ENCODE measurements at places on chromosomes 7 and 10. TPM values are rescaled to one million over a fixed set of nuclear protein-coding genes. Genes with fewer than 3 reads are reported as not detected.

GRCh38 chr10:99917963-99918825 lies 91.6 kb downstream of the DNMBP start:
- DNase-seq: peak; percentile 90

DNA sequence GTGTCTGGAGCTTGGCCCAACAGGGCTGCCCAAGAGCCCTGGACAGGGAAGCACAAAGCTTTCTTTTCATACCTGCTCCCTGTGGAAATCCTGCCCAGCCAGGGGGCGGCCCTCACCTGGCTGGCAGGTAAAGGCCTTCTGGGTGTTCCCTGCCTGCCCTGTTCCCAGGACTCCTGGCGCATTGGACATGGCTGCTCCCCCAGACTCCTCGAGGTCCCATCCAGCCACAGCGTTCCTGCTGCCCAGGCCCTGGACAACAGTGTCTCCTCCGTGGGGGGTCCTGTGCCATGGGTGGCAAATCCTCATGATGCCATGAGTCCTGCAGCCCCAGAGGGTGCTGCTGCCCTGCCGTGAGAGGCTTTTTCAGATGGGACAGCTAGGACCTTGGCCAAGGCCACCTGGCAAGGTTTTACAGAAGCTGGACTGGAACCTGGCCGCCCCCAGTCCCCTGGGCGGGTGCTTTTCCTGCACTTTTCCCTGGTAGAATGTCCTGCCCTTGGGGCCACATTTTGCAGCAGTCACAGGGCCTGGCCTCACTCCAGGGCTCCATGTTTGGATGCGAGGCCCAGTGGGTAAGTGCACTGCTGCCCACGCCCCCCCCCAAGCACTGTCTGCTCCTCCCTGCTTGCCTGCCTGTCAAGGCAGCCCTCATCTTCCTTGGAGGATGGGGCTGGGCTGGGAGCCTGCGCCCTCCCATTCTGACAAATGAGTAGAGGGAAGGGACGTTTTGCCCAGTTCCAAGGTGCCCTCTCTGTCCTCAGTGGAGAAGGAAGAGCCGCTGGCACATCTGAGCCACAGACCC lies 60.7 kb downstream of the LHPP start:
- no peak for DNase-seq

Gene PVRIG
- 1.6 TPM for polyA plus RNA-seq

GRCh38 chr10:73251683-73252444 lies 580 bp downstream of the MRPS16 start:
- DNase-seq: no peak

DNA sequence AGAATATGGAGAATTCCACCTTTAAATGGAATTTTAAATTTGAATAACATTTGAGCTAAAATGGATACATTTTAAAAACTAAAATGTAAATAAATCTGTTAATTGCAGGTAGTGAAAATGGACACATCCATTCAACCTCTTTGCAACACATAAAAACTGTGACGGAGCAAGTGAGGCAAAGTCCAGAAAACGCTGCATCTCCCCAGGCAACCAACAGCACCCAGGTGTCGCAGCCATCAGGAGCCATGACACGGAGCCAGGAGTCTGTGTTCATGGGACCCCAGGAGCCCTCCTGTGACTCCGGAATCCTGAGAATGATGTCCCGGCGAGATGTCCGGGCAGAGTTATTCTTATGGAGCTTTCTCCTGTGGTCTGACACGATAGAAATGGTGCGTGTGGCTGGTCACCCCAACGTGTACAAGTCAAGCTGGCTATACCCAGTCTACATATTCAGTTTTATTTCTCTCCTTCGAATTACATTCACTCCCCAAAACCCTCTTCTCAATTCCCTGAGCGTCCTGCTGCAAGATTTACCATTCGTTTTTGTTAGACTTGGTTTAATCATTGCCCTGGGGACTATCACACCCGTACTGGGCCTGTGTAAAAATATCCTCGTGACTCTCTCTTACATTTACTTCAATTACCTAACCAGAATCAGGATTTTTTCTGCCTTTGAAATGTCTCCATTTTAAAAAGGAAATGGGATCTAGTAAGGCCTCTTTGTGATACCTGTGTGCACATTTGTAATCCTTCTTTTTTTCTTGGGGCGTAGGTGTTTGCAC lies 13.1 kb upstream of the MRC1 start:
- DNase-seq: no peak

Gene ZNF138
- polyA plus RNA-seq: 5.9 TPM
